ENCODE measurements at places on chromosomes 1 and 21.

DNA sequence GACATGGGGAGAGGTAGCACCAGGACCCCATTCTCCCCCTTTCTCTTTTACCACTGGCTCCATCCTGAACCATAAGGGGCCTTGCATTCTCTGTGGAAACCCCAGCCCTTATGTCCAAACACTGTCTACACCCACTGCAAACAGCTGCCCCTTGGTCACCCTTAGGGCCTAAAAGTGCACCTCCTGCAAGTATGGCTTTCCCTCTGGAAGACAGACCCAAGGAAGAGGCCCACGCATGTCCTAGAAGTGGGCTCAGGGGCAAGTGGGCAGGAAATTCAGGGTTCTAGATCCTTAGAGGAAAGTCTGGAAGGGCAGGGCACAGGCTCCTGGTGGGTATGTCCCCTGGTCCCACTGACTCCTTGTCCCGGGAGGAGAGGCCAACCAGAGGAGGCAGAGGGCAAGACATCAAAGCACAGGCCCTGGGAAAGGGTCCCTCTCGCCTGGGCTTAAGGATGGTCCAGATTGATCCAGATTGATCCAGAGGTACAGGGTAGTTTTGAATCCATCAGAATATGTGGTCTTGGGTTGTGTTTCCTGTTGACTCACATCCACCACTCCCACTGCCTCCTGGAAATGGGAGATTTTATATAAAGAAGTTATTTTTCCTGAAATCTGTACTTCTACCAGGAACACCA is 150.9 kb downstream of the GRIK3 start:
- no peak for DNase-seq

DNA sequence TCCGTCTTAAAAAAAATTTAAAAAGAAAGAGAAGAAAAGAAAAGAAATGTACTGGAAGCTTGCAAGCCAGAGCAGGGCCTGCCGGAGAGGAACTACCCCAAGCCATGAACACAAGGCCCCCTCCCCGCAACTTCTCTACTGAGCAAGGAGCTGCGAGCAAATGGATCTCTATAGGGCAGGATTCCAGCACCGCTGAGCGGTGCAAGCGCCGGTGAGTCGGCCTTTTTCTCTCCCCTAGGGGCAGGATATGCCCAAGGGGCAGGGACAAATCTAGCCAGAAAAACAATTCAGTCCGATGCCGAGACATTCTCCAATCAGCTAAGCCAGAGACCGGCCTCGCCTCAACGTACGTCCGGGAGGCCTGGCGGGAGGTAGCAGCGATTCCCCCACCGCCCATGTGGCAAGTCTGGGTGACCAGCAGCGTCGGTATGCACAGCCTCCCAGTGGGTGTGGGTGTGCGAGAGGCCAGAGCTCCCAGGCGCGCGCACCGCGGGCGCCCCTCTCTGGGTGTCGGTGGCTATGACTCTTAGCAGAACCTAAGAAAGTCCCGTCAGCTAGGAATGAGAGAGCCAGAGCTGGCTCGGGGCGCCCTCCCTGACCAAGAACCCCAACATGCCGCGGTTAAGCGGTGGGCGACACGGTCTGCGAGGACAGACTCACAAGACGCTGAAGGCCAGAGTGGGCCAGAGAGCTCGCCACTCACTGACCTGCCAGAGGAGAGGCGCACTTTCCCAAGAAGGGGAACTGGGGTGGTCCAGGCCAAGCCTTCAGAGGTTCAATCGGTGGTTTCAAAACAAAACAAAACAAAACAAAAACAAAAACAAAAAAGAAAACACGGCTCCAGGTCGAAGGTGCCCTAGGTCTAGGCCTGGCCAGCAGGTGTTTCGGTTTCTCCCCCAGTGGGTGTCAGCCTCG is 1.9 kb downstream of the CSMD2 start:
- DNase-seq, result peak; percentile 79

- no peak for DNase-seq
Measured at GRCh38 chr1:167409183-167409582, 109.1 kb downstream of the CD247 start.

DNA sequence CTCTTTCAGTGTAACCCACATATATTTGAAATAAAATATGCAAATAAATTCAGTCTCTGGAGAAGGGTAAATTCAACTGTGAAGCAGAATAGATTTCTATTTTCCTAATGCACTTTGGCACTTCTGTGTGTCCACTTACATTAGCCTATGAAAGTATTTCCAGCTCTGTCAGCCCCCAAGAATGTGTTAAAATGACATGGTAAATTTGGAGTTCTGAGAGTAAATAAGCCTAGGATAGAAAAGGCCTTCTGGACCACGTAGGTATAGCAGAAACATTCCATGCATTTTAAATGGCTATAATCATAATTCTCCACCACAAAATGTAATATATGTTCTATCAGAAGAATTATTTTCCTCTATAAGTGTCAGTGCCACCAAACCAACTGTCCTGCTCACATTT is 276.2 kb downstream of the NEGR1 start:
- DNase-seq, result no peak

DNA sequence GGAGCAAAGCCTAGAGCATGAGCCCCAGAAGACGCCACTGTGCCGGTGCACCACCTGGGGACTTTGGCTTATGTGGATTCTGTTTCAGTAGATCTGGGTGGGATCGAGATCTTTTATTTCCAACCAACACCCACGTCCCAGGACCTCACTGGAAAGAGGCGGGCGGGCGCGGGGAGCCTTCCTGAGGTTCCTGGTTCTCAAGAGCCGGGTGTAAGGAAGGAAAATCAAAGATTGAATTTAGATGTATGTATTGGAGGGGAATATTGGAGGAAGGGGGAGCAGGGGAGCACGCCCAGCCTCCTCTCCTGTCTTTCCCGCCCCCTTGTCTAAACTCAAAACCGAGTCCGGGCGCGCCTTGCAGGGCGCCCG is 6.2 kb upstream of the OLIG2 start:
- DNase-seq, result no peak

- DNase-seq, result no peak
Measured at GRCh38 chr1:229119876-229120275, 151.0 kb upstream of the RAB4A start.

GRCh38 chr1:78141531-78142231 is 95.9 kb downstream of the GIPC2 start:
- DNase-seq, result peak; percentile 24

DNA sequence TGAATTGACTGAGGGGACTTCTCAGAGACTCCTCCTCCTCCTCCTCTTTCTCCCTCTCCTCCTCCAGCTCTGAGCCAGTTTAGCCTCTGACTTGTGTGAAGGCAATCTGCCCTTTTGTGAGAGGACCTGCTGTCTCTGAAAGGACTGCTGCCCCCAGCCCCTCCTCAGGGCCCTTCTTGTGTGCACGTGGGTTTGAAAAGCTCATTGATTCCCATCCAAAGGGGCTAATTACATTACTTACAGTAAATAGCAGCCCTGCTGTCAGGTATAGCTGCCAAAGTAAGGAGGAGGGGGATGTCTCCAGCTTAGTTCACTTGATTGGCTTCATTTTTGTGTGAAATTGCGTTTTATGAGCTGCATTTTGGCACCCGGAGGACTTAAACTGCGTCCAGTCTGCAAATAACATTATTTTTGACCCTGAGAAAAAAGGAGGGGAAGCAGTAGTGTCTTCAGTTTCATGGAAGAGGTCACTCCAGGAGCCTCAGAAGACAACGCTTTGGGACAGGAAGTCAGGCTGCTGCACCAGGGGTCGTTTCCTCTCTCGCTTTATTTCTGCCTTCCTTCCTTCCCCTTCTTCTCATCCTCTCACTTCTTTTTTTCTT is 1.8 kb upstream of the LHX9 start:
- DNase-seq, result no peak

- no peak for DNase-seq
Measured at GRCh38 chr1:17513131-17513530, 26.4 kb upstream of the ARHGEF10L start.

GRCh38 chr1:54238353-54239034 is 38.5 kb downstream of the MRPL37 start:
- DNase-seq, result no peak

DNA sequence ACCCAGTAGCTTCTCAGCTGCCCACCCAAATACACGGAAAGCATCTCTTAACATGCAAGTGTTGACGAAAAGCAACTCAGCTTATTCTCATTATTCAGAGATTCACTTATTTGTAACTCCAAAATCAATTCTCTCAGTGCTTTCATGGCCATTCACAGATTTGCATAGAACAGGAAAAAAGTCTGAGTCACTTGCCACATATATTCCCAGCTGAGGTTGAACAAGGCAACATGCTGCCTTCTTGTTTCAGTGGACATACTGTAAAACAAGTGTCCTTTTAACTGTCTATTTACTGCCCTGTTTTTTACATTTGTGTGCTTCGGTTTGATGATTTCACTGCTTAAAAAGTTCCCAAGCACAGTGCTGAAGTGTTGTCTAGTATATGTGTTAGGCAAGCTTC is 273.0 kb downstream of the LTN1 start:
- DNase-seq, result no peak

GRCh38 chr1:8133657-8134430 is 107.7 kb upstream of the ERRFI1 start:
- no peak for DNase-seq

DNA sequence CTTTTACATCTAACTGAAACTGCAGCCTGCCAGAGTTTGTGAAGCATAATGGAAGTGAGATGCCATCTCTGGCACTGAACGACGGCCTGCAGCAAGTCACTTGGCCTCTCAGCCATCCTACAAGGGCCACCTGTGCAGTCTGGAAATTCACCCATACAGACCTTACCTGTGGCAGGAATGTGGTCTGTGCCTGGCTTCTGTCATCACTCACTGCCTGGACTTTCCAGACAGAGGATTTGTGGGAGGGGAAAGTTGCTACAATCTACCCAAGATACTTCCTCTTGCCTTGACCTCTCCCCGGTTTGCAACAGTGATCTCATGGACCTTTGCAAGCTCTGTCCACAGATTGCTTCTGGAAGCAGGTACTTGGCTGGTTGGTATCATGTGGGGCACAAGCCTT is 58.4 kb upstream of the ATP1B1 start:
- DNase-seq, result no peak

- DNase-seq, result no peak
Measured at GRCh38 chr1:91611483-91611917, 110.8 kb downstream of the CDC7 start.

GRCh38 chr1:211474451-211474850 is 17.5 kb downstream of the RD3 start:
- DNase-seq, result no peak

DNA sequence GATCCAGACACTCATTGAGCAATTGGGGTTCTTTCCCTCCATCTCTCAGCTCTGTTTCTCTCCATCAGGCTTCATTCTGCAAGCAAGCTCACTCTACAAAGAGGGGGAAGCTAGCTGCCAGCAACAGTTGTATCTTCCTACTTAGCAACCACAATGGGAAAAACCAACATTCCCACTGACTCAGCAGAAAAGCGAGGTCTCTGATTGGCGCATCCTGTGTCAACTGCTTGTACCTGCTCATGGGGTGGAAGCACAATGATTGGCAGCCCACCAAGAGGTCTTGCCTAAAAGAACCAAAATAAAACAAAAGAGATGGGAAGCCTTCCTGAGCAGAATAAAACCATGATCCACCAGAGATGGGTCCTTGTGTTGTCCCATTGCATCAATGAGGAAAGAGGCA is 4.0 kb upstream of the CDA start:
- no peak for DNase-seq

- DNase-seq, result no peak
Measured at GRCh38 chr1:50098591-50099021, 10.1 kb upstream of the ELAVL4 start.

- DNase-seq, result peak; percentile 84
Measured at GRCh38 chr1:52055066-52055865, at the start of gene TXNDC12. Gene TXNDC12, minus strand, starts transcription at chr1:52055191. Its CDS starts 95 bp downstream, at chr1:52055096.

Data from GM10248 (cell line).